Amygdala (tissue), 56 donors: ENCODE measurements at places on chromosomes 13 and 19.

- no peak for DNase-seq
Observed at GRCh38 chr19:58575183-58576041, 2.3 kb upstream of the MZF1 start.

DNA sequence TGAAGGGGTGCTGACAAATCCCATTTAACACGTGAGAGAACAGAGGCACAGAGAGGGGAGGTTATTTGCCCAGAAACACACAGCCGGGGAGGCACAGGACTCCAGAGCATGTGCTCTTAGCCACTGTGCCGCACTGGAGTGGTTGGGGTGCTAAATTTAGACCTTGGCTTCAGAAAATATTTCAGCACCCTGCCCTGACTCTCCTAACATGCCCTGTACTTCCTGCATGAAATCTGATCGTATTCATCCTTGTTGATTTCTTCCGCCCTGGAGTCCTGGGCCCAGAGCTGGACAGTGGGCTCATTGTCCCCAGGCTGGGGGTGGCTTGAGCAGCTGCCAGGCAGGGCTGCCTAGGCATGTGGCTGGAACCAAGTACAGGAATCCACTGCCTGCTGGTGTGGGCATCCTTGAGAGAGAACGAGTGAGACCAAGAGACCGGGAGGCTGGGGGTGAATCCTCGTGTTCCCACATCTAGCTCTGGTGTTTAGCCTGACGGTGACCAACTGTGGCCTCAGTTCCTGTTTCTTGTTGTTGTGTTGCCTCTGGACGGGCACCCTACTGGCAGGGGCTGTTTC, 5.3 kb downstream of the SLC27A1 start:
- DNase-seq = peak; percentile 74

GRCh38 chr19:17302391-17303166, 646 bp downstream of the ABHD8 start:
- no peak for DNase-seq

DNA sequence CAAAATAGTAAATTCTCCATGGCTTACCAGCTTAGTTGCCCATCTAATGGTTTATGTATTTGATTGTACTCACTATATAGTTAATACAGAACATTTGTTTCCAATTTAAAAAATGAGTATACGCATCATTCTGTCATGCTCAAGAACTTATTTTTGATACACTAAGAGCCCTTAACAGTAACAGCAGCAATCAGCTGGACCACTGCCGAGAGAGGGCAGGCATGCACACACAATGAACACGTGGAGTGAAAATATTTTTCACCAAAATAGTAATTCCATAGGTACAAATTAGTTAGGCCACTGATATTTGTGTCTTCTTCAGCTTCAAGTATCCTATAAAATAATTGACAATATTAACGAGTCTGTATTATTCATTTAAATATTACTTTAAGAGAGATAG, 109.9 kb downstream of the KLF12 start:
- no peak for DNase-seq

- no peak for DNase-seq
Observed at GRCh38 chr13:32234914-32235313, 80.2 kb downstream of the ZAR1L start.

DNA sequence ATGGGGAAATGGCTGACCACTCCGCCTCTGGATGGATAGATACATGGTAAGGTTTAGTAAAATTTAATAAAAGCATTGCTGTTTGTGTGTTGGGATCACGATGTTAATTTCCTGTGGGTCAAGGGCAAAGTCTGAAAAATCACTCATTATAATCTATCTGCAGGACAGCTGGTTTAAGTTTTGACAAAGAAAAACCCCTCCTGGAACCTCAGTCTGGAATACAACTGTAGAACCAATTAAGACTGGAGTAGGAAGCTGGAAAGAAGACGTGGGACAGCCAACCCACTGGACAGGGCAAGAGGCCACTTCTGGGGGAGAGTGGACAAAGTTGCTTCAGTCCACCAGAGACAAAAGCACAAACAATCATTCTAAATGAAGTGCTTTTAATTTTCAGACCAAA, 1.6 kb upstream of the PRKACA start:
- DNase-seq = no peak

DNA sequence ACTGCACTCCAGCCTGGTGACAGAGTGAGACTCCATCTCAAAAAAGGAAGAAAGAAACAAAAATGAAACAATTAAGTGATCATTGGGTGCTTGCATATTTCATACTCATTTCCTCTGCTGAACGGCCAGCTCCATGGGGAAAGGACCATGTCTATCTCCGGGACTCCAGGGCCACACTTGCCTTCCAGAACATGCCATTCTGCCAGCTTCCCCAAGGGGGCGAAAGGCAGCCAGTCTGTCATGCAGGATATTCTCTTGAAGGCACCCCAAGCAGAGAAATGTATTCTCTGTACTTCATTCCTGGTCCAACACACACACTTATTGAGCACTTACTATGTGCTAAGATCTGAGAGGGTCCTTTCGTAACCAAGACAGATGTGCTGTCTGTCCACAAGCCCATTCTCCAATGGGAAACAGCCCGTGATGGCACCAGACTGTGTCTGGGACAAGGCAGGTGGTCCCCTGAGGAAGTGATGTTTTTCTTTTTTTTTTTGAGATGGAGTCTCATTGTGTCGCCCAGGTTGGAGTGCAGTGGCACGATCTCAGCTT, 10.2 kb upstream of the CARM1 start:
- DNase-seq = no peak

DNA sequence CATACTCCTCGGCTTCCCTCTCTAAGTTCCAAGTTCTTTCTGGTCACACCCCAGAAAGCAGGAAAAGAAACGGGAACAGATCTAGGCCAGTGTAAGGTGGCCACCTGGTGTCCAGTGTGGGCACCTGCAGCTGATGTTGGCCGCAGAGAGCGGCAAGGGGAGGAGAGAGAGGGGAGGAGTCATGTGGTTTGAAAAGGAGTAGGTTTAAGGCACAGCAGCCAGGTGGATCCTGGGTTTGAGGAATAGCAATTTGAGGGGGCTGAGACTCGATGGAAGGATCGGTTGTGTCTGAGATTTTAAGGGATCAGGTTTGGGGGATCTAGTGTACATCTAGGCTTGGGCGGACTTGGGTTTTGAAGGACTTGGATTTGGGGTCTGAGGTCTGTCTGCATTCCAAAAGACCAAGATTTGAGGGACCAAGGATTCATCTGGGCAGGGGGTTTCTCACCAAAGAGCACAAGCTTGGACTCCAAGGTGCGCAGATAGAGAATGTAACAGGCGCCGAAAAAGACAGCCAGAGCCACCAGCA, 1.2 kb downstream of the RABAC1 start:
- DNase-seq = peak; percentile 8

DNA sequence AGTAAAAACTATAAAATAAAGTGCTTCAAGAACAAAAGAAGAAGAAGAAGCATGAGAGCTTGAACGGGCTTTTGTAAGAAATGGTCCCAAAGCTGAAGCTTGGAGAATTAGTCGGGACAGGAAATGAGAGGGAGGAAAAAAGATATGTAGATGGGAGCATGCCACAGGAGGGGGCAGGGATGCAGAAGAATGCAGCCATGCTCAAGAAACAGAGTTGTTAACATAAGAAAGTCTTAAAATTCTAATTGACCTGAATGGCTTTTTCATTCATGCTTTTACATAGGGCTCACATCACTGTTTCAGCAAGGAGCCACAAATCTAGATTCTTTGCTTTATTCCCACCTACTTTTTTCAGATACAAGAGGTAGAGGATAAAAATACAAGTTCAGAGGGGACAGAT, 27.7 kb upstream of the NBEA start:
- DNase-seq = no peak

DNA sequence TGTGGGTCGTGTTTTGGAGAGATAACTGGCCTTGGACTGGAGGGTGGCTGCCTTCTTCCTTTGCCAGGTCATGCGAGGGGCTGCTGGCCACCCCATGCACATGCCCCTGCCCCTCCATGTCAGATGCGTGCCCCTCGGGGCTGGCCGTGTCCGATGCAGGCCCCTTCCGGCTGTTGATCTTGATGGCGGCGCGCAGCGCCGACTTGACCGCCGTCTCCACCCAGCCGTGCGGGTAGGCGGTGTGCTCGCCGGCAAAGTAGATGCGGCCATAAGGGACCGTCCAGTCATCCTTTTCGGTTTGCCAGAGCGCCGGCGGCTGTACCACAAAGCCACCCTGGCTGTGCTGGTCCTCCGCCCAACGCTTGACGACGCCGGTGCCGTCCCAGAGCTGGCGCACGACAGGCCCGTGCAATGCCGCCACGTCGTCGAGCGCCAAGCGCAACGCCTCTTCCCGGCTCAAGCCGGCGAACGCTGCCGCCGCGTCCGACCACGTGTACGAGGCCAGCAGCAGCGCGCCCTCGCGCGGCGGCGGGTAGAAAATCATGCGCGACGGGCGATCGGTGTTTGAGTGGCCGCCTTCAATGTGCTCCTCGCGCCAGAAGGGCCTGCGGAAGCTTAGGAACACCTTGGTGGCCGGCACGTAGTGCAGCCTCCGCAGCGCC, 6.9 kb downstream of the IL4I1 start:
- peak; percentile 63 for DNase-seq

DNA sequence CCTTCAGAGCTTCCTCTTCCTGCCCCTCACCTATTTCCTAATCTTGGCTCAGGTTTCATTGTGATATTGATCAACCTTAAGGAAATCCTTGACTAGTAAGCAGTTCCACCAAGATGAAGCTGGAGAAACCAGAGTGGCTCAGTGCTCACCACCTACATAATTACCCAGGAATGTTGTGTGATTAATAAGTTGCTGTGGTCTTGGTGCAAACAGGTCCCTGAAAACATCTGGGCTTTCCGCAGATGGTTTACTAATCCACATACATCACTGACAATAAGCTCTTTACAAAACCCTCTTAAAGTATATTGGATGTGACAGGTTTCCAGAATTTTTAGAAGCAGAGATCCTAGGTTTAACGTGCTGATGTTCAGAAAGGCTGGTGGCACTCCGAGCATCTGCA, 8.6 kb upstream of the SERP2 start:
- no peak for DNase-seq

DNA sequence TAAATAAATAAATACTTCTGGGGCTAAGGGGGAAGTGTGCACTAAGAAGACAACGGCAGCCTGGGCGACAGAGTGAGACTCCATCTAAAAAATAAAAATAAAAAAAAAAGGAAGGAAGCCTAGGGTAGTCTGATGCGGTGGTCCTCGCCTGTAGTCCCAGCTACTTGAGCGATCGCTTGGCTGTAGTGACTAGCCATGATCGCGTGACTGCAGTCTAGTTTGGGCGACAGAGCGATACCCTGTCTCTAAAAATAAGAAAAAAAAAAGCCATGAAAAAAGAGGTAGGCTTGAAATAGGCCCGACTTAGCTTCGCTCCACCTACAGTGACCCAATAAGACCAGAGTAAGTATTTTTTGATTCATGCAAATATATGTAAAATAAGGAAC, 661 bp upstream of the BABAM1 start:
- DNase-seq = no peak
